ENCODE measurements at places on chromosomes 7 and 10.

DNA sequence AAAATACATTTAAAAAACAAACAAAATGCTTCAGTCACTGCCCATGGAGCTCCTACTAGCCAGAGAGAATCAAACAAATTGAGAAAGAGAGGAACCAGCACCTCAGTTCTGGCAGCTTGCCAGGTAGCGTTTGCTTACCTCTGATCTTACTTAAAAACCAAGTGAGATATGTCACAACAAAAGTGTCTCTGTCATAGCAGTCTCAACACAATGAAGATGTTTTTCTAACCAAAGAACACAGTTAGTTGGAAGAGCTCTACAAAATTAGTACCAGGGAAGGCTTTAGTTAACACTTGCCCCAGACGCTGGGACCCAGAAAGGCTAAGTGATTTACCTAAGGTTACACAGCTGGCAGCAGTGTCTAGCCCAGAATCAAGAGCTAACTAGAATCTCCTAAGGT lies 3.4 kb downstream of the DOCK4 start:
- DNase-seq = peak; percentile 26

- no peak for DNase-seq
Observed at GRCh38 chr7:156764016-156764669, 123.6 kb downstream of the RNF32 start.

- DNase-seq = no peak
Observed at GRCh38 chr10:102247734-102248133, 2.4 kb downstream of the GBF1 start.

DNA sequence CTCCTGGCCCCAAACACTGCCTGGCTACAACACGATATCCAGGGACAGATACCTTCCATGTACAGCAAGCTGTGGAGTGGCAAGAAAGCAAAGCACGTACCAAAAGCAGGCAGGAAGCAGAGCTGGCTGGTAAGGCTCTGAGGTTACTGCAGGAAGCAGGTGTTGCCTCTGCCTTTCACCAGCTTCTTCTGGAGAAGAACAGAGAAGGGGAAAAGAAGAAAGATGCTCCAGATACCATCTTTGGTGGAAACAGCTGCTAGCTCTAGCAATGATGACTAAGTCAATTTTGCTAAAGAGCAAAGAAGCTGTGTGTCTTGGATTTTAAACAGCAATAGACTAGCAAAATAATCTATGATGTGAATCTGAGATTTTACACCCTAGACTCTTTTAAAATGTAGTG lies 34.9 kb upstream of the PRSS1 start:
- no peak for DNase-seq

GRCh38 chr7:47037607-47038006 lies 544.3 kb downstream of the TNS3 start:
- DNase-seq = no peak

- DNase-seq = no peak
Observed at GRCh38 chr7:11655163-11655562, 176.8 kb downstream of the THSD7A start.

GRCh38 chr10:100374200-100374655 lies 27.2 kb downstream of the SCD start:
- no peak for DNase-seq

DNA sequence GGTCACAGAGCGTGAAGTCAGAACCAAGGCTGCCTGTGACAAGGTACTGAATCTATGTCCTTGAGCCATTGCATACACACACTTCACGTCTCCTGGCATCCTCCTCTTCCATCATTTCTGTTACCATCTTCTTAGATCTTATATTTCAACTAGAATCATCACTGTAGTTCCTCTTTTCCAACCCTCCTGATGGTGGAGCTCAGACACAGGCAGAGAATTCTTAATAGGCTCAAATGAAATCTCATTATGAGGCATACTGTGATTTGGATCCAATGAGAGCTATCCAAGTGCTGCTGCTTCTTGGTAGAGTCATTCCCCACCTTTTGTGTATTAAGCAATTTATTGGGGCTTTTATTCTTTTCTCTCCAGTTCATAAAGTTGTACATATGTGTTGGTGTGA lies 113.2 kb downstream of the CALCR start:
- DNase-seq = no peak
